ENCODE measurements at places on chromosomes 2 and 18.

DNA sequence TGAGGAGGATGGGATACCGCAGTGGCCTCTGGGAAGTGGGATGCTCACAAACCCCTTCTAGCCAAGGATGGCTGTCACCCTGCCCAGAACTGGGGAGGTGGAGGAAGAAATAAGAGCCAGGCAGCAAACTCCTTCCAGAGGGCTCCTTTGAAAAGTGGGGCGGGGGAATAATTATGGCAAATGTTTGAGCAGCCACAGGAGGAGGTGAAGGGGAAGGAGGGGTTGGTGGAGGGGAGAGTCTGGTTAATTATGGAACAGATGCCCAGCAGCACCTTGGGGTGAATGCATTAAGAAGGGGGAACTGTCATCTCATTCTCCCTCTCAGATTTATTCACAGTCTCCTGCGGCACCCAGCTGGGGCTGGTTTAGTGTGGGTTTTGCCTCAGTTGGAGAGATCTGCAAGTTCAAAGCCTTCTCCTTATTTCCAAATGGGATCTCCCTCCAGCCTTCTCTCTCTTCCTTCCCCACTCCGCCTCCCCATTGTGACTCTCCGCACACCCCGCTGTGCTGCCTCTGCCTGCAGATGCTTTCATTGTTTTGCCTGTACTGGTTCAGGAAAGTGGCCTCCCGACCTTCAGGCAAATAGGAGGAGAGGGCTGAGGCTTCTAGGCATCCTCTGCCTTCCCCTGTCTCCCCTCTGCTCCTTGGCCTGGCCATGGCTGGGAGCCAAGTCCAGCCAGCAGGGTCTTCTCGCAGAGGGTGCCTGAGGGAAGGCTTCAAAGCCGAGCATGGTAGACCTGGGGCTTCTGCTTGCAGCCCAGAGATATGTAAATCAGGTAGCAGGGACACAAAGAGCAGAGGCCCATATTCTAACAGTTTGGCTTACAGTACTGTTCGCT lies 457.2 kb upstream of the MEX3C start:
- peak; percentile 77 for DNase-seq

GRCh38 chr2:236531996-236532395 lies 37.6 kb upstream of the ACKR3 start:
- DNase-seq = no peak

DNA sequence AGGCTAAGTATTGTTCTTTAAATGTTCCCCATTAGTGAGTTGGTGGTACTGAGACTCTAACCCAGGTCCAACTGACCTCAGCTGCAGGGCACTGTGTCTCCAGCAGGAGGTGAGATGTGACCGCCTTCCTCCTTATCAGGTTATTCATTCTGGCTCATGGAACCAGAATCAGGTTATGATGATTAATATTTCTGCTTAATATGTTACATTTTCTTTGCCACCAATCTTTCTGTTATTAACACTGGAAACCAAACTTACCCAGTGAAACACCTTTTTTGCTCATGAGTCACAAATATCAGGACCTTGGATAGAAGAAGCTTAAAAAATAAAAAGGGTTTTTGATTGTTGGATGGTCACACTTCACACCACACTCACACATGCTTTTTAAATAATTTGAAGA lies 85.4 kb downstream of the DPP4 start:
- DNase-seq = peak; percentile 29

DNA sequence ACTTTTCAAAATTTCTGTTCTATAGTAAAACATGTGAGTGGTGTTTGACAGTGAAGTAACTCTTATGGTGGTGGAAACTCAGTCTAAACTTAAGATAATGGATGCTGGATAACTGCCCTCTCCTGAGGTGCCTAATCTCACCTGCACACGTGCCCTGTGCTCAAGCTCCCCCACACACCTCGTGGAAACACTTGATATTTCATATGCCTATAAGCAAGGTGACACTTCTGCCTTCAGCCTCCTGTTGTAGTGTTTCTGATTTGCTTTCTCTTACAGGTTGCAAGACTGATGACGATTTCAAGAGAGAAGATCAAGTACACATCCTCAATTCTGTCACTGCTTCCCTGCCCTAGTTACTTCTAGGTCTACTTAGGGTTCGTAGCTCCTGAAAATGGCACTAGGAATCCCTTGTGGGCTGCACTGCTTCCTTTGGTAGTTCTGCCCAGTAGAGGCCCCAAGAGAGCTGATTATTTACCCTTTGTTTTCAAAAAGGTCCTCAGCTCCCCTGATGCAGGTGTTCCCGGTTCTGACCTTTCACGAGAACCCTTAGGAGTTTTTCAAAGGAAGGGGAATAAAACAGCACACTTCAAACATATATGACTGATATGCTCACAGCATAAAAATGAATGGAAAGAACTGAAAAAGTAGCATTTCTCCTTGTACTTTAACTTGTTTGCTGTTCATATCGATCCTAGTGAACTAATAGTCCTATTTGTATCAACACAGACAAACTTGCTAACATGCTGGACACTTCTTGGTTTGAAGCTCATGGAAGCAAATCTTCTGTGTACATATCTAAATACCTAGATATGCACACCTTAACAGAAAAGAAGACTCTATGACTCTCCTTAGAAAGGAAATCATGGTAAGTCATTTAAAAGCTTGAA lies 6.7 kb downstream of the CAVIN2 start:
- DNase-seq = no peak
